ENCODE measurements at places on chromosomes 11 and 22.

DNA sequence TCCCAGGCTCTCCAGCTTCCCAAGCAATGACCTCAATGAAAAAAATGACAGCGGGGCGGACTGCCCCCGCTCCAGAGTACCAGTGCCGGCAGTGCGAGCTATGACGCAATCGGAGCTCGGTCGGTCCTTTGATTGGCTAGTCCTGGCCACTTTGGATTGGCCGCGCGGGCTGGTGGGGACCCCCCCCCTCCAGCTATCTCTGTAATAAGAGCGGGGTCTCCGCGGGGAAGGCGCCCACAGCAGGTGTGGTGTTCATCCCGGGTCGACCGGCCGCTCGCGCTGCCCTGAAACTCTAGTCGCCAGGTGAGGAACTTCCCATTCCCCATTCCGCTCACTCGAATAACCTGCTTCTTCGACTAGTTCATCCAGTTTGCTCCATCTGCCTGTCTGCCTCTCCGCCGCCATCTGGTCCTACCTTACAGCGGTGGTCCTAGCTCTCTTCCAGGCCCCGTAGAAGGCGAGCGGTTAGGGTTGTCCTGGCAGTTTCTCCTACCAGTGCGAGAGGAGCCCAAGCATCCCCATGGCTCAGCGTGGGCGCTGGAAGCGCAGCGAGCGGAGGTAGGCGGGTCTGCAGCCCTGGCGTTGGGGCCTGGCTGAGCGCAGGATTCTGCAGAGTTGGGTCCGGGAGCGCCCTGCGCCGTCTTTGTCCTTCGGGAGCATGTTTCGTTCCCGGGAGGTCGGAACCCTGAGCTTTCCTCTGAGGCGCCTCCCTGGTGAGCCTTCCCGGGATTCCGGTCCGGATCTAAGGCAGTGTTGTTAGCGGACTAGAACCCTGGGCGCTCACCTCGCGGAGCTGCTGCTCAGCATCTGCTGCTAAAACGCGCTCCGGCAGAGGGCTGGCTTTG lies at the start of gene CALCB:
TSS of gene CALCB (plus strand) at position 233 of the 845 bp plus-strand sequence. CDS start 1,126 bp downstream, outside the sequence.
- DNase-seq = no peak

GRCh38 chr11:35850191-35850590 lies 93.7 kb upstream of the LDLRAD3 start:
- DNase-seq = no peak

DNA sequence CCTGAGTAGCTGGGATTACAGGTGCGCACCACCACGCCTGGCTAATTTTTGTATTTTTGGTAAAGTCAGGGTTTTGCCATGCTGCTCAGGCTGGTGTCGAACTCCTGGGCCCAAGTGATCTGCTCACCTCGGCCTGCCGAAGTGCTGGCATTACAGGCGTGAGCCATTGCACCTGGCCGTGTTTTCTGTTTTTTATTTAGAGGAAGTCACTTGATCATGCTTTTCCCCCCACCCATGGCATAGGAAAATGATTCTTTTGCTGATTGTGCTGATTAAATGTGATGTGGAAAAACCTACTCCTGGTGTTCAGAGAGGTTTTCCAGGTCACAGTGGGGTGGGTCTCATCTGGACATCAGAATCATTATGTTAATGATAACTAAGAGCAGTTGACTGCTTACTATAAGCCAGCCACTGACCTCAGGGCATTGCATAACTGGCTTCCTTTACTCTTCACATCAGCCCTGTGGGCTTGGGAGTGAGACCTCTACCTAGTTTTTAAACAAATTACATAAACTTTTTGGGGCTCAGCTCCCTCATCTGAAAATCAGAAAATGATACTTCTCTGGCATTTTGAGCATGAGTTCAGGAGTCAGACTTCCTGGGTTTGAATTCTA lies 71.0 kb downstream of the PTPRJ start:
- no peak for DNase-seq

- DNase-seq = no peak
Observed at GRCh38 chr11:68066742-68067141, 27.9 kb downstream of the TCIRG1 start.

DNA sequence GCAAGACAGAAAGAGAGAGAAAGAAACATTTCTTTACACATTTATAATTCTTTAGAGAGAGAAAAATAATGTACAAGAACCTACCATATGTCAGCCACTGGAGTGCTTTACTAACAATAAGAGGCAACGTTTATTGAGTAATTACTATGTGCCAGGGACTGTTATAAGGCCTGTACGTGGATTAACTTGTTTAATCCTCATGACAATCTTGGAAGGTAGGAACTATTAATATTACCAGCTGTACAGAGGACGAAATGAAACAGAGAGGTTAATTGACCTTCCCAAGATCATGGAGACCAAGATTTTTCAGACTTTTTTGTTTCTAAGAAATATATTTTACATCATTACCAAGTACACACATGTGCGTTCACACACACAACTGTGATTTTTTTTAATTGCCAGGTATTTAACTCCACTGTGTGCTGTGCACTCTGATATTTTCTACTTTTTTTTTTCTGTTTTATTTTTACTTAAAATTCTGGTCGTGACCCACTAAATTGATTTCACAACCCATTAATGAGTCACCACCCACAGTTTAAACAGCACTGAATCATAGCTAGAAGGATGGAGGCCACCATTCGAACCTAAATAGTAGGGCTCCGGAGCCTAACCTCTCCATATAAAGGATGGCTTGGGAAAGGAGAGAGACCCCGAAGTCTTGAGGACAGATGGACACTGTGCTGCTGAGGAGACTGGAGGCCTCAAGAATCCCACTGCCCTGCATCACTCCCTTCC lies 21.4 kb downstream of the CREB3L1 start:
- no peak for DNase-seq

- DNase-seq = no peak
Observed at GRCh38 chr22:47605441-47605840, 843.0 kb downstream of the TBC1D22A start.

- DNase-seq = no peak
Observed at GRCh38 chr11:122179961-122180834, 64.2 kb upstream of the BLID start.

DNA sequence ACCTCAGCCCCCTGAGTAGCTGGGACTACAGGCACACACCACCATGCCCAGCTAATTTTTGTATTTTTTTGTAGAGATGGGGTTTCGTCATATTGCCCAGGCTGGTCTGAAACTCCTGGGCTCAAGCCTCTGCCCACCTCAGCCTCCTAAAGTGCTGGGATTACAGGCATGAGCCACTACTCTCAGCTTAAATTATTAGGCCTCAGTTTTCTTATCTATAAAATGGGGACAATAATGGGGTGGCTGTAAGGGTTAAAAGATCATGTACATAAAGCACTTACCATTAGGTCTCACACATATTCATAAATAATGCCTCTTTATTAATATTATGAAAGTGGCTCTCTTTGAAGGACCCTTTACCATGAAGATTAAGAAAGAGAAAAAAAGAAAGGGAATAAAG lies 31.5 kb upstream of the CKAP5 start:
- DNase-seq = no peak

- no peak for DNase-seq
Observed at GRCh38 chr11:9385327-9385899, 961 bp downstream of the IPO7 start.

DNA sequence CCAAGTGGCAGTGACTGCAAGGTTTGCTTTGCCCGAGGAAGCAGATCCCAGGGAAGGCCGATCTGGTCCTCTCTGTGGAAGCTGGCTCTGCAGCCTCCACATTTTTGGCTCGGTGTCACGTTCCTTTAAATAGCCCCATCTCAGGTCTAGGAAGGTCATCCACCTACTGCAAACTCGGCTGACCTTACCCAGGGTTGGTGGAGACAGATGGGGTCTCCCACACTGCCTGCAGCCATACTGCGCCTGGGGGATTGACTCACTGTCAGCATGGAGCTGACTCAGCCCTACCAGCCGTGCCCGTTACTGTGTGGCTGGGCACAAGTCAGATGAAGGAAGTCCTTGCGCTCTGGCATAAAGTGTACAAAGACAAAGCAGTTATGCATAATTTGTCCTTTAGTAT lies 16.9 kb downstream of the CDPF1 start:
- no peak for DNase-seq

GRCh38 chr11:27312110-27312509 lies 50.9 kb downstream of the CCDC34 start:
- DNase-seq = no peak

- peak; percentile 8 for DNase-seq
Observed at GRCh38 chr11:8813658-8814057, 97.3 kb upstream of the AKIP1 start.

- no peak for DNase-seq
Observed at GRCh38 chr11:77752516-77752915, 68.0 kb downstream of the RSF1 start.

- no peak for DNase-seq
Observed at GRCh38 chr11:38446336-38446735, 1848.3 kb upstream of the RAG2 start.
